D721Med (cell line): ENCODE measurements at places on chromosomes 7 and 10.

GRCh38 chr7:129343099-129343700 lies 91.0 kb upstream of the STRIP2 start:
- no peak for DNase-seq

DNA sequence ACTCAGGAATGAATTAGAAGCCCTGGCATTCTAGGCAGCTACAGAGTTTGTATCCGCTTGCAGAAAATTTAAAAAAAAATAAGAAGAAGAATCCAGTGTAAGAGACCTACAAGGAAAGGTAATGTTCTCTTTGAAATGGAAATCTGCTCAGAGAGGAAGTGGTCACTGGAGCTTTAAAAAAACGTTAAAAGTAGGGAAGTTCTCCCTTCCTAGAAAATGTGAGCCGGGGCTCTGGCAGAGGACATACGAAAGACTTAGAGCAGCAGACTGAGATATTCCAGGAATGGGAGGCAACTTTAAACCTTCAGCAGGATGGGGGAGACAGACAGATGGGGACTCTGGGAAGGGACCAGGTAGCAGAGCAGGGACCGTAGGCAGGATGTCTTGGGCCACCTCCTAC lies 149.4 kb upstream of the NPS start:
- DNase-seq = no peak

- no peak for DNase-seq
Observed at GRCh38 chr10:86951184-86951761, 6.1 kb downstream of the MMRN2 start.

DNA sequence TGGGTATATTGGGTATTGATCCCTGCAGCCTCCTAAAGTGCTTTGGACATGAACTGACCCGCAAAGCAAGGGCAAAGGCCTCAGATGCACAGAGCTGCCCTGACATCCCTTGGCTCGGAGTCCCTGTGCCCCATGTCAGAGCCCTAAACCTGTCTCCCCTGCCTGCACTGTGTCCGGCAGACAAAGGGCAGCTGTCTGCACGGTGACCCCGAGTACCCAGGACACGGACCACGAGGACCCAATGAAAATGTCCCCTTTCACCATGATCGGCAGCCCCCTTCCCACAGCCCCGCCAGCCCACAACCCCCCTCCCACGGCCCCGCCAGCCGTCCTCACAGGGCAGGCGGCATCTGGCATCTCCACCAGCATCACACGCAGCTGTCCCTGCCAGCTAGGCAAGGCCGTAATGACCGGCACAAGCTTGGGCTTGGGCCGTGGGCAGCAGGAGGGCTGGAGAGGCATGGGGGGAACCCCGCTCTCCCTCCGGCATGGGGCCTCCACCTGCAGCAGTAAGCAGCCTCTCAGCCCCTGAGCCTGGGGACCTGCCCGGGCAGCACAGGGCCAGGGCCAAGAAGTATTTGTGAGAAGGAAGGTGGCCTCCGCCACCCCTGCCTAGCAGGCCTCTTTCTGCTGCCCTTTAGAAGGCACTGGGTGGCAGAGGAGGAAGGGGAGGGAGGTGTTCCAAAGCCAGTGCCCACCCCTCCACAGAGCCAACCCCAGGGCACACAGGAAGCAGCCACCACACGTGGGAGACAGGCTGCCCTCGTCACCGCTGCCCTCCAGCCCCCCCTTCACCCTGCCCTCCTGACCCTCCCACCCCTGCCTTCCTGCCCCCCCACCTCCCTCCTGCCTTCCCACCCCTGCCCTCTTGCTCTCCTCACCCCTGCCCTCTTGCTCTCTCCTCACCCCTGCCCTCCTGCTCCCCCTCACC lies 10.1 kb downstream of the NUDT1 start:
- no peak for DNase-seq

DNA sequence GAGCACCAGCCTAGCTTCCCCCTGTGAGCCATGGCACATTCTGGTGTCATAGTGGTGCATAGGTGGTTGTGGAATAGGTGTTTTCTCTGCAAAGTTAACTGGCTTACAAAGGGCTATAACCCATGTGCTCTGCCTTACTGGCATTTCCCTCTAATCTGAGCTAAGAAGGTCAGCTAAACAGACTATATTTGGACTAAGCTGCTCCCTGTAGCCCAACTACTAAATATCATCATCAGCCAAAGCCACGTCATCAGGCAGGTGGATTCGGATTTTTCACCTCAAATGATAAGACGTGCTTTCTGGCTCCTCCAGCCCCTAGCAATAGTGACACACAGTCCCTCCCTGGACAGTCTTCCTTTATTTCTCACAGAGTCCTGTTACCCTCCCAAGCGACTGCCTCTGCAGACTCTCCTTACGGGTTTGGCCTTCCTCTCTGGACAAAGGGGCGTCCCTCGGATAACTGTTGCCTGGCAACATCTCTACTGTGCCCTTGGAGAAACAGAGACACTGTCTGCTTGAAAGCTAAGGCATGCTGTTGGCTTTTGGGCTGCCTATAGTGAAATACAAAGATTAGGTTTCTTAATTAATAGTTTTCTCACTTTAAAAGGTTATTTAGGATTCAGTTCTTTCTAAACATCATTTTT lies 9.1 kb downstream of the SLC13A4 start:
- DNase-seq = no peak

- no peak for DNase-seq
Observed at GRCh38 chr7:5824297-5824610, 42.8 kb upstream of the RNF216 start.

DNA sequence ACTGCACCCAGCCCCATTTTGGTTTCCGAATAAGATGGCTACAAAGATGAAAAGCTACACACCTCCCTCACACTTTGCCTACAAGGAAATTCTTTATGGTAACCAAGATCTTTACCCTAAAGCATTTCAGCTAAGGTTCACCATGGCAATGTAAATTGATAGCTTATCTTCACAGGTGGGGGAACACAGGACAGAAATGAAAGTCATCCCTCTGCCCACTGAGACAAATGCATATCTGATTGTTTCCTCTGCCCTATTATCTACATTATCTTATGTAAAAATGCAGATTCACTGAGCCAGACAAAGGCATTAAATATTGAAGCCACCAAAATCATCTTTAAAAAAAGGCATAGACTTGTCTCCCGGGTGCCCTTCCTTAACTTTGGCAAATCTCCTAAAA lies 3.2 kb upstream of the TMEM139 start:
- DNase-seq = no peak

GRCh38 chr7:144835155-144835611 lies 670 bp downstream of the TPK1 start:
- DNase-seq = no peak
